ENCODE measurements at places on chromosomes 13 and 19. TPM values are rescaled to one million over a fixed set of nuclear protein-coding genes. Genes with fewer than 3 reads are reported as not detected.

The VAV1 gene
- polyA plus RNA-seq, result 2.1 TPM

The TPRX2 gene
- not detected for polyA plus RNA-seq

The TJP3 gene
- polyA plus RNA-seq, result 12.7 TPM

The VSTM2B gene
- not detected for polyA plus RNA-seq

The TEX26 gene
- 1.3 TPM for polyA plus RNA-seq

The BCL2L12 gene
- 31.5 TPM for polyA plus RNA-seq

The ZNF534 gene
- 0.27 TPM for polyA plus RNA-seq

The SRRM5 gene
- 2.5 TPM for polyA plus RNA-seq

The COL5A3 gene
- 1.1 TPM for polyA plus RNA-seq

The LATS2 gene
- polyA plus RNA-seq, result 24.9 TPM

The SCN1B gene
- polyA plus RNA-seq, result 1.5 TPM

The ZNF878 gene
- 3.1 TPM for polyA plus RNA-seq

The PSG3 gene
- not detected for polyA plus RNA-seq

The TEX29 gene
- polyA plus RNA-seq, result 0.89 TPM

The S1PR4 gene
- 0.51 TPM for polyA plus RNA-seq

The CKM gene
- 1.7 TPM for polyA plus RNA-seq

The GRIN2D gene
- 0.71 TPM for polyA plus RNA-seq

The RPL36 gene
- 635 TPM for polyA plus RNA-seq

The YIPF2 gene
- 53.1 TPM for polyA plus RNA-seq
